ENCODE measurements at places on chromosomes 7 and 10. TPM values are rescaled to one million over a fixed set of nuclear protein-coding genes. Genes with fewer than 3 reads are reported as not detected.
A peak's percentile ranks its signal among the peaks of the same experiment; 100 is the strongest.

DNA sequence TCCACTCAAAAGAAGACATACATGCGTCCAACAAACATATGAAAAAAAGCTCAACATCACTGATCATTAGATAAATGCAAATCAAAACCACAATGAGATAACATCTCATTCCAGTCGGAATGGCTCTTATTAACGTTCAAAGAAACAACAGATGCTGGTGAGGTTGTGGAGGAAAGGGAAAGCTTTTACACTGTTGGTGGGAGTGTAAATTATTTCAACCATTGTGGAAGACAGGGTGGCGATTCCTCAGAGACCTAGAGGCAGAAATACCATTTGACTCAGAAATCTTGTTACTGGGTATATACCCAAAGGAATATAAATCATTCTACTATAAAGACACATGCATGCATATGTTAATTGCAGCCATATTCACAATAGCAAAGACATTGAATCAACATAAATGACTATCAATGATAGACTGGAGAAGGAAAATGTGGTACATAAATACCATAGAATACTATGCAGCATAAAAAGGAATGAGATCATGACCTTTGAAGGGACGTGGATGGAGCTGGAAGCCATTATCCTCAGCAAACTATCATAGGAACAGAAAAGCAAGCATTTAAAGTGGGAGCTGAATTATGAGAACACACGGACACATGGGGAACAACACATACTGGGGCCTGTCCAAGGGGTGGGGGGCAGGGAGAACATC, 28.4 kb downstream of the PCDH15 start:
- no peak for DNase-seq

- peak; percentile 56 for DNase-seq
These were observed 83.7 kb downstream of the SLC16A9 start for GRCh38 chr10:59625721-59626522.

- DNase-seq: no peak
These were observed 80.8 kb upstream of the PLXNA4 start for GRCh38 chr7:132656846-132657776.

- DNase-seq: no peak
These were observed 89.2 kb downstream of the RNF216 start for GRCh38 chr7:5692112-5692844.

SEC31B gene
- 0.76 TPM for polyA plus RNA-seq

CYP3A7 gene
- not detected for polyA plus RNA-seq

TYW1 gene
- polyA plus RNA-seq: 32.3 TPM

DNA sequence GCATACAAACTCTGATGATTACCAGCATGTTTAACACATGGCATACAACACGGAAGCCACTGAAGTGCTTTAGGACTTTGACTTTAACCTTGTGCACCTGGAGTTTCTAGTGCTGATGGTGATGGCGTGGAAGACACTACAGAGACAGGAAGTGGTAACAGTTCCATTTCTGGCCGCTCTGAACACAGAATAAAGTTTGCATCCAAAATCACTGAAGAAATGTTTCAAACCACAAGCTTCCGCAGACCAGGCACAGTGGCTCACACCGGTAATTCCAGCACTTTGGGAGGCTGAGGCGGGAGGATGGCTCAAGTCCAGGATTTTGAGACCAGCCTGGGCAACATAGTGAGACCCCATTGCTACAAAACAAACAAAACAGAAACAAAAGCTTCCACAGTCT, 40.3 kb upstream of the TNPO3 start:
- DNase-seq: peak; percentile 43

CACUL1 gene
- polyA plus RNA-seq: 14.9 TPM

NKX6-2 gene
- polyA plus RNA-seq: 0.65 TPM

GRCh38 chr7:79923953-79924352, 210.7 kb upstream of the GNAI1 start:
- DNase-seq: no peak

DNA sequence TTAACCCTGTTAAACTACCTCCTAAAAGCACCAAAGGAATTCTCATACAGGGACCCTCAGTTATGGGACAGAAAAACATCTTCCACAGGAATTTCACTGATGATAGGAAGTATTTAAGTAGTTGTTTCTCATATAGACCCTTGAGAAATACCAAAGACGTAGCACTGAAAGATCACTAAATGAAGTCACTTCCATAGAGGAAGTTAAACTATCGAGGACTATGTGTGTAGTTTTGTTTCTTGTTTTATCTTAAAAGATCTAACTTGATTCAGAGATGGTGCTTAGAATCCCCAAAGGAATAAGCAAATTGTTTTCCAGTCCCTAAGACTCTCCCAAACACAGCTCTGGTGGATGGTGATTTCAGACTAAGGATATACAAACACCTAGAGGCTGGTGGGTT, 94.8 kb upstream of the AFAP1L2 start:
- DNase-seq: no peak

NYAP1 gene
- not detected for polyA plus RNA-seq

- DNase-seq: no peak
These were observed 91.3 kb upstream of the STEAP1B start for GRCh38 chr7:22591271-22591670.

DNA sequence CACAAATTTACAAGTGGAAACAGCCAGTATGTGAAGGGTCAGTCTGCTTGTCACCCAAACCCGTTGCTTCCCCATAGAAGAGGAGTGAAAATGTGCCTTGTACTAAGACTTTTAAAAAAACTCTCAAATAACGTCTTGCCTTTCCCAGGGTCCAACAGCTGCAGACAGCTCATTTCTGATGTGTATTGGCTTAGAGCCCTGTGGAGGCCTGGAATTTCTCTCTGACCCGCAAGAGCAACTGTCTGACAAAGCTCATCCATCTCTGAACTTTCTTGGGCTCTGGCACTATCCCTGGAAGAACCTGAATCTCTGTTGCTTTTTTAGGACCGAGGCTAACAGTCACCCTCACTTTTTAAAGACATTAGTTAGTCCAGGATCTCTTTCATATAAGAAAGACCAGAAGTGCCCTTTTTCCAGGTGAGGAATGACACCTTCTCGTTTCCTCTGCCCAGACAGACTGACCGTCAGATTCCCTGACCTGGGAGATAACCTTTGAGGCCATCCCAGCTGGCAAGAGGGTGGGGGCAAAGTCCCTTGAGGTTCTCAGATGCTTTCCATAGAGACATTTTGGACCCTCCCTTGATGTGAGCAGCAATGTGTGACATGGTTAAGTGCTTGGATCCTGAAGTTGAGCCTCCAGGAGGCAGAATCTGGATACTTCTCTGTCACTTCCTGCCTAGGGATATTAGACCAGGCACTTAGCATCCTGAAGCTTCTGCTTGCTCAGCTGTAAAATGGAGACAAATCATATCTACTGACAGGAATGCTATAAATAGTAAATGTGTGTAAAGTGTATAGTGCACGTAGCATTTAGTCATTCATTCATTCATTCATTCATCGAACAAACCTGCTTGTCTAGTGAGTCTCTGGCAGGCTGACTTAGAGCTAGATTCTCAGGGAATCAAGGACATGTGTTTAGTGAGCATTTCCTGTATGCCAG, 4.5 kb upstream of the NODAL start:
- DNase-seq: no peak

GPR158 gene
- not detected for polyA plus RNA-seq

LRMDA gene
- polyA plus RNA-seq: not detected

DNA sequence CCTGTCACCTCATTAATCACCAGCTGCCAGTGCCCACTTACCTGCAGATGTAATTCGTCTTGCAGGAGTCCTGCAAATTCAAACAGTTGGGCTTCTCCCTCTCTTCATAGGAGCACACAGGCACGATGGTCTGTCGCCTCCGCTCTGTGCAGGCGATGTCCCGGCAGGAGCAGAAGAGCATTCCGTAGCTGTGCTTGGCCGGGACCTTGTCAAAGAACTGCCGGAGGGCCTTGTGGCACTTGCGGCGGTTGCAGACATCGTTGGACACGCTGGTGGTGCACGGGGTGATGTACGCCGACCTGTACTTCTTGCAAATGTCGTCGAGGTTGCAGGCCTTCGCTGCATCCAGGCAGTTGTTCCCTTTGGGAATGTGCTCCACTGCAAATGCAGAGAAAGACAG, 147.8 kb downstream of the GFRA1 start:
- no peak for DNase-seq

DNA sequence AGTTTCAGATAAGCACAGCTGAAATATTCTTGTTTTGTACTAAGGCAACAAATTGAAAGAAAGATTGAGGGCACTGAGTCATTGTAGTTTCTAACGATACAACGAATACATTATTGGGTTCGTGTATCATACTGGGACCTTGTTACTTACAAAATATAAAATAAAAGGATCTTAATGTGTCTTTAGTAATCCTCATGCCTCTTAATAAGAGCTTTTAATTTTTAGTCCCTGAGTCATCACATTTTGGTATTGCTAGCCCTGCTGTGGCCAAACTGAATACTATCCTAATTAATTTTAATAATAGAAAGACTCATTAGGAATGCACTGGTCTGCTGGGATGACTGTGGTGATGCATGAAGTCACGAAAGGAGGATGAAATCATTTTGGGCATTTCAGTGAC, 309.7 kb downstream of the EXOC4 start:
- no peak for DNase-seq

CPN1 gene
- not detected for polyA plus RNA-seq

WASHC2A gene
- polyA plus RNA-seq: 10.7 TPM

FEZF1 gene
- not detected for polyA plus RNA-seq

SPDYE9 gene
- not detected for polyA plus RNA-seq

DNA sequence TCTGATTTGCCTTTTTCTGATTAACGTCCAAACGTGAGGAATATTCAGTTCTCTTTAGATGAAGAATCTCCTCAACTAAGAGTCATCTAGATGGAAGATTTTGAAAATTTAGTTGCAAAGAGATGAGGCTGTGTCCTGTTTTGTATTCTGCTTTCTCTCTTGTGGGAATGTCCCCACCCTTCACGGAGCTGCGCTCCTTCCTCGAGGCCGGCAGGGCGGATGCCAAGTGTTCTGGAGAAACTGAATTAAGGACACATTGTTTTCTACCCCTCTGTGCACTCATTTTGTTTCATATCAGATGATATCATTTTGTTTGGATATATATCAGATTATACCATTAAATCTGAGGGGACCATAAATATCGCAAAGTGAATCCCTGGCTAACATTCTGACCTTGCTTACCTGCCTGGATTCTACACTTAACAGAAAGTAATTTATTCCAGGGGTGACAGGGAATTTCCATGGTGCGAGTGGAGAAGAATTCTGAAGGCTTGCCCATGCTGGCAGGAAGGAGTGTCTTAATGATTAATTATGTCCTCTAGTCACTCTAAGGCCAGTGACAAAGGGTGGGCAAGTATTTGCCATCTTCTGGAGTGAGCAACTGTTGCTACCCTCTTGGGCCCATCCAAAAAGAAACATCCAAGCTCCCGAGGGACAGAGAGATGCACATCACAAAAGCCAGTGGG, 47.9 kb upstream of the IGFBP3 start:
- no peak for DNase-seq

NEUROG3 gene
- polyA plus RNA-seq: not detected

DNA sequence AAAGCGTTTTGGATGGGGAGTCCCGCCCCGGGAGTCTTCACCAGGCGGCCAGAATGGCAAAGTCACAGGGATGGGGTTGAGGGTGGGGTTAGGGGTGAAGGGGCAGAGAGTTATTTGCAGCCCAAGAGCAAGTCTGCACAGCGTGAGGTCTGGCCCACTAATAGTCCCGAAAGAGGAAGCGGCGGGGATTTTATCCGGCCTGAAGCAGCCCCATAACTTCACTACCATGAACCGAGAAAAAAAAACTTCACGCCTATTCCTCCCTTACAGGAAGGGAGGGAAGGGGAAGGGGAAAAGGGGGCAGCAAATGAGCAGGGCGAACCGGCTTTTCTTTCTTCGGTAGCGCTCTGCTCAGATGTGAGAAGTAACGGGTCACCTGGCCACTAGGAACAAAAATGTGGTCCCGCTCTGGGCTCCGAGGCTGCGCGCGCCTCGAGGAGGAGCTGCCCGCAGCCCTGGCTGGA, 712 bp downstream of the ITPRIP start:
- DNase-seq: no peak

LIPN gene
- polyA plus RNA-seq: not detected

ITIH5 gene
- polyA plus RNA-seq: not detected

DNA sequence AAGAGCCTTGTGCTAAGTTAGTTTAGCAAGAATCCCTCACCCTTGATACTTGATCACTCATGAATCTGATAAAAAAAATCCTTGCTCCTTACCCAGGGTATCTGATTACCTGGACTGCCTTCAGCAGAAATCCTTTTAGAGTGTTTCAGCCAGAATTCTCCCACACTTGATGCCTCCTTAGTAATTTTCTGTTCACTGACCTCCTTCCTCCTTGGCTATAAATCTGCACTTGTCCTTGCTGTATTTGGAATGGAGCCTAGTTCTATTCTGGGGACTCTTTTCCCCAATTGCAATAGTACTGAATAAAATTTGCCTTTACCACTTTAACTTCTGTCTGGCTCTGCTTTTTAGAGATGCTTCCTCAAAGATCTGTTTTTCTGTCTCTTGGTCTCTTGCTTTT, 84.9 kb downstream of the RPS24 start:
- DNase-seq: no peak

- no peak for DNase-seq
These were observed 91.5 kb upstream of the MXI1 start for GRCh38 chr10:110115784-110116520.

DNA sequence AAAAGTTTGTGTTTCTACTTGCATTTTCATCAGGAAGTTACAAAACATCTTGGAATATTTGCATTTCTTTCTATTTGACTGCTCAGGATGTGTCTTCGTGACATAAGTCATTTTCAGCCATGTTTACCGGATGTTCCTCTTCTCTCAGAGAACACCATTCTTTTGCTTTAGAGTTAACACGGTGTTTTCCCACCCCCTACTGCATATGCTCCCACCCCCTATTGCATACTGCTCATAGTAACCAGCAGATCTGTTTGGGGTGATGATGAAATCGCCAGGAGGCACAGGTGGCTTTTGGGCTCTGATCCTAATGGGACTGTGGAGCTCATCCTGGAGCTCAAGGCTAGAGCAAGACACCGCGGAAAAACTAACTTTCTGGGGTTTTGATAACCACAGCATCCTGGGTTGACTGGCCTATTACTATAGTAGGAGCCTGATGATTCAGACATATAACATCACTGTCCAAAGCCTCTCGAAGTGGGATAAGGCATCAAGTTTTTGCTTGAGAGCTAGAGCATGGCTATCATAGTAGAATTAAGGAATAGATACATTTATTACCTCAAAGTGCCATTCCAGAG, 65.1 kb upstream of the BET1 start:
- no peak for DNase-seq

CADPS2 gene
- polyA plus RNA-seq: not detected

GRCh38 chr7:80711531-80711930, 73.1 kb downstream of the CD36 start:
- no peak for DNase-seq

GJD4 gene
- polyA plus RNA-seq: not detected

TMEM176A gene
- not detected for polyA plus RNA-seq

Measured in CD4-positive, alpha-beta memory T cell (primary cell).